ENCODE measurements at places on chromosomes 16 and 17.

- DNase-seq, result peak; percentile 15
These were observed 8.1 kb upstream of the FLYWCH2 start for GRCh38 chr16:2874912-2875362.

GRCh38 chr16:77917971-77918370 lies 104.4 kb upstream of the CLEC3A start:
- no peak for DNase-seq

- no peak for DNase-seq
These were observed 87.3 kb upstream of the IRX5 start for GRCh38 chr16:54843424-54843750.

DNA sequence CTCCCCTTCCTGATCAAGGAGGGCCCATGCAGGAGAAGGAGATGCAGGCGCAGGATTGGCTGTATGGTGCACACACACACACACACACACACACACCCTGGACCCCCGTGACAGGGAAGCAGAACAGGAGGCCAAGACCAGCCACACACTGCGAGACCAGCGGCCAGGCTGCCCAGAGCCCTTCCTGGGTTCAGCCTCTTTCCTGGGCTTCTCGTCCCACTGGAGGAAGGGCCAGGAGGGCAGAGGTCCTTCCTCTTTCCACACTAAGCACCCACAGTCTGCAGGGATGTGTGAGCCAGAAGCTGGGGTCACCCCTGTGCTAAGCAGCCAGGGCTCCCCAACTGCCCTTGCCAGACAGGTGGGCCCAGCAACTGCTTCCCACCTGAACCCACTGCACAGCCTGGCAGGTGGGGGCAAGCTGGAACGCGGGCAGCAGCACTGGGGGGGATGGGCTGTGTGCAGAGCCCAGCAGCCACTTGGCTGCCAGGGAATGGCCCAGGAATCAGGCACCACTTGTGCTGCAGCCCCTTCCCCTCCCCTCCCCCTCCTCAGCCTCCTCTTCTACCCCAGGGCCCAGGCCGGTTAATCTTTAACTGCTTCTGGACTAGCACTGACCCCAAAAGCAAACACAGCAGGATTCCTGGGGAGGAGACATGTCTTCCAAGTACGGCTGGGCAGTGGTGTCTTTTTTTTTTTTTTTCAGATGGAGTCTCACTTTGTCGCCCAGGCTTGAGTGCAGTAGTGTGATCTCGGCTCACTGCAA lies 44.6 kb upstream of the SLC38A10 start:
- DNase-seq, result no peak

GRCh38 chr16:15038689-15039088 lies 17.2 kb downstream of the NTAN1 start:
- DNase-seq, result no peak

DNA sequence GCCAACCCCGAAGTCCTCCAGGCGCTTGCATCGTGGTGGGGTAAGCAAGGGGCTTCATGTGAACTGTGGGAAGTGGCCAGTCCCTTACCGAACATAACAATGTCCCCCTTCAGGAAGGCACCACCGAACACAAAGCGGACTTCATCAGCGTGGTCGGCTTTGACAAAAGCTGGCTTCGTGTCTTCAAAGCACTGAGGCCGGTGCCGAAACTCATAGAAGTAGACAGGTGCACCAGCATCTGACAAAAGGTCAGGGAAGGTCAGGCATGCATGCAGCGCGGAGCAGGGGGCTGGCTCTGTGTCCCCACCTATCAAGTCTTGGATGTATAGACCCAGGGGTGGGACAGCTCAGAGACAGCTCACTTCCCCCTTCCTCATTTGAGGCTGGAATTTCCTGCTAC lies 16.6 kb upstream of the CES1 start:
- DNase-seq, result no peak

DNA sequence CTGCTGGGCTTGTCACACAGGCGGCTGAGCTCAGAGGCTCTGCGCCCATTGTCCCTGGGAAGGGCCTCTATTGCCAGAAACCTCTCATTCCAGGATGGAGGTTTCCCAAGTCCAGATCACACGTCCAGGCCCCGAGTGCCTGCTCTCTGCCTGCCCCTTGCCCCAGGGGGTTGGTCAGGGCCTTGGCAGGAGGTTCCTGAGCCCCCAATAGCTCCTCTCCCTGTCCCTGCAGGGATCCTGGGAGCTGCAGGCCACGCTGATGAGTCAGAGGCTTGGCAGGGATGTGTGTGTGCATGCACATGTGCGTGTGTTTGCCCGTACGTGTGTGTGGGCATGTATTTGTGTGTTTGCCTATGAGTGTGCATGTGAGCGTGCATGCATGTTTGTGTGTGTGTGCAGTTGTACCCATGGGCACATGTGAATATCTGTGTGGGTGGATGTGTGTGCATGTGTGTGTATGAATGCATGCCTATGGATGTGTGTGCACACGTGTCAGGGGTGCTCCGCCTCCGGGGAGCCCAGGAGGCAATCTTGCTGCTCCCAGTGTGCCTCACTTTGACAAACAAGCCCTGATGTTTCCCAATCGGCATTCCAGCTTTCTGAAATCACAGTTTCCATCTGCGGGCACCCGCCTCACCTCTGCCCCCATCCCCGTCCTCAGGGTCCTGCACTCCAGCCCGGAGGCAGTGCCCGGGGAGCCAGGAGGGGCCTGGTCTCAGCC lies 98.4 kb upstream of the GSE1 start:
- no peak for DNase-seq
